ENCODE measurements at places on chromosomes 16 and 17. TPM values are rescaled to one million over a fixed set of nuclear protein-coding genes. Genes with fewer than 3 reads are reported as not detected.

Gene SCIMP
- not detected for total RNA-seq

Gene SLC16A3
- 198 TPM for total RNA-seq

- DNase-seq: no peak
These were observed 65.8 kb upstream of the SMIM36 start for GRCh38 chr17:55576996-55577586.

DNA sequence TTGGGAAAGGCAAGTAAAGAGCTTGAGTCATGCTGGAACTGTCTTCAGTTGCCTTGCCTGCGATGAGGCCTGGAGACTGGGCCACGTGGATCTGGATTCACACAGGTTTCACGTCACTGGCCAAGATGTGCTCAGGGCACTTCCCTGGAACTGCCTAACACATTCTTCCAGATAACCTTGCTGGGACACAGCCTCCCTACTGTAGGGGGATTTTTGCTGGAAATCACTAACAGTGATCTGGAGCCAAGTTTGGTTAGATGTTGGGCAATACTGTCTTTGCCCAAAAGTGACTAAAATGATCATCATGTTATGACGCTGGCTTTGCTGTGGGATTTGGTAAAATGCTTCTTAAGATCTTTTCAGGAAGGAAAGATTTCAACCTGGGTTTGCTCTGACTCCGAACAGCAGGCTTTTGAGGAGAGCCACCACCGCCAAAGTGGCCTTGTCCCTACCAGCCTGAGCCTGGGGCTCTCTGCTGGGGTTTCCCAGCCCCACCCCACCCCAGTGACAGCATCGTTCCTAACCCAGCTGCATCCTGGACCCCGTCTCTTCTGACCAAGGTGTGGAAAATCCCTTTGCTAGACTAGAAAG, 14.7 kb downstream of the C1QTNF1 start:
- peak; percentile 38 for DNase-seq

GRCh38 chr17:18960241-18960665, 8.3 kb downstream of the SLC5A10 start:
- no peak for DNase-seq

DNA sequence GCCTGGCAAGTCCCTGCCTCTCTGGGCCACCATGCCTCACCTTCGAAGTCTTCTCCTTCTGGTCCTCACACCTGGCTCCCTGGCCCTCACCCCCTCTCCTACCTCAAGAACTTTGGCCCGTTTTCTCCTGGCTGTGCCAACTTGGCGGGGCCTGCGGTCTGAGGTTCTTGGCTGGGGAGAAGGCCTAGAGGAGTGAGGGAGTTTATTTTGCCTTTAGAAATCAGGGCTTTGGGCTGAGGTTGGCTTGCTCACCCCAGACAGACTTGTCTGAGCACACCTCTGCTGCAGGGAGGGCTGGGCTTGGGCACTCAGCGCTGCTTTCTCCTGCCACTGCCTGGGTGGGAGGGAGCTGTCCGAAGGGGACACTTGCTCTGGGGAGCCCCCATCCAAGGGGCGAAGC, 23.3 kb upstream of the TAC4 start:
- DNase-seq: no peak

DNA sequence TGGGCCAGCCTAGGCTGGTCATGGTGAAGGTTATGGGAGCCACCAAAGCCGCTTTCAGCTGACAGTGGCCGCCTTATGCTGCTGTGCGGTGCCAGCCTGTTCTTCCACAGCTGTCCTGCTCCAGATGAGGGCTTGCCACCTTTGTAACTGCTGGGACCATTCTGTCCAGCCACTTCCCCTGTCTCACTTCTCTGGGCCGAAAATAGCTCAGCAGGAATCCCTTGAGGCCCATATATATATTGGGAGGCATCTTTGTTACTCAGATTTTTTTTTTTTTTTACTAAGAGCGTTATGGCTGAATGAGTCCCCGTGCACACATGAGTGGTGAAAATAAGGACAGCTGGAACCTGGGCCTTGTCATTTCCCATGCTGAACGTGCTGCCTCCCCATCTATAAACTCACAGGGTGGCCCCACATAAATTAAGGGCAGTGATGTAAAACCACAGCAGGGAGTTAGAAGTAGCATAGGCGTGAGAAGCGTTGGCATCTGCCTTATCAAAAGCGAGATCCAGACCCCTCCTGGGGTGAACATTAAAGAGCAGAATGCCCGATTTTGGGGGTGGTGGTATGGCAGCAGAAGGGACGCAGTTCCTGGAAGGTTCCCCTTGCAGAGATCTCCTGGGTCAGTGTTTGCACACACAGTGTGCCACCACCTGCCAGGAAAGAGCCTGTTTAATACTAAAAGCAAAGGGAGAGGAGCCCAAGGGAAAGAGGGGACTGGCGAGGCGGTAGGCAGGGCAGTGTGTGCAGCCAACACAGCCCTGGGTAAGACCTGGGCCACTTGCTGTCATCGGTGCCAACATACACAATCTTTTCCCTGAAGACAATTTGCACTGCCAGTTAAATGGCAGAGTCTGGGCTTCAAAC, 57.8 kb downstream of the USP43 start:
- DNase-seq: no peak
